ENCODE measurements at places on chromosomes 1 and 21.
A peak's percentile ranks its signal among the peaks of the same experiment; 100 is the strongest.

DNA sequence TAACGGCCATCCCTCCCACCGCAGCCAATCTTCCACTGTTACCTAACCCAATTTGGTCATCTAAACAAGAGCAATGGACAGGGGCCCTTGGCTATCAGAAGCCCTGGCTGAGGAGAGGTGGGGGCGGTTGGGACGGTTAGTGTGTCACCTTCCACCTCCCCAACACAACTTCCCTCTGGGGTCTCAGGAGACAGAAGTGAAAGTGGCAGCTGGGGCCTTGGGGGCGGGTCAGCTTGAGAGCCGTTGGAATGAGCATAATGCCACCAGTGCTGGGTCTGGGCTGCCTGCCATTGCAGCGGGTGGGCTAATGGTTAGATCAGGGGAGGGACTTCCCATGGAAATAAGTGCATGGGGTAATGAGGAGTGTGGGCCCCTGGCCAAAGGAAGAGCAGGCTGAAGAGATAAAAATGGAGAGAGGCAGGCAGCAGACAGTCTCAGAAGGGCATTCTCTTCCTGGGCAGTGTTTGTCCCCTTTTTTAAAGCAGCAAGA, 7.9 kb downstream of the MEF2D start:
- DNase-seq: no peak

GRCh38 chr21:14742119-14742518, 196.0 kb upstream of the SAMSN1 start:
- DNase-seq: no peak

DNA sequence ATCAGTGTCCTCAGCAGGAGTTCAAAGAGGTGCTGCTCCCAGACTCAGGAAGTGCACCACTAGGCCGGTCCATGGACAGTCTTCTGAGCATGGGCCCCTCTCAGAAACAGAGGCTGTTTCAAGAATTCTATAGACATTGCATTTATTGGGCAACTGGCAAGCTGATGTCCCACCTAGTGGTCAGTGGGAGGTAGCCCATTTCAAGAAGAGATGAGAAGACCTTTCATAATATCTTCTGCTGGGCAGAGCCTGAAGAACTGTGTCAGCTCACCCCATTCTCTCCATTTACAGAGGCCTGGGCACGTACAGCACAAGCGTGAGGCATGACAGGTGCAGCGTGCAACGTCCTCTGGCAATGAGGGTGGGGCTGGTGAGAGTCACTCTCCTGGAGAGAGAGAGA, 216.0 kb downstream of the DYRK1A start:
- no peak for DNase-seq

DNA sequence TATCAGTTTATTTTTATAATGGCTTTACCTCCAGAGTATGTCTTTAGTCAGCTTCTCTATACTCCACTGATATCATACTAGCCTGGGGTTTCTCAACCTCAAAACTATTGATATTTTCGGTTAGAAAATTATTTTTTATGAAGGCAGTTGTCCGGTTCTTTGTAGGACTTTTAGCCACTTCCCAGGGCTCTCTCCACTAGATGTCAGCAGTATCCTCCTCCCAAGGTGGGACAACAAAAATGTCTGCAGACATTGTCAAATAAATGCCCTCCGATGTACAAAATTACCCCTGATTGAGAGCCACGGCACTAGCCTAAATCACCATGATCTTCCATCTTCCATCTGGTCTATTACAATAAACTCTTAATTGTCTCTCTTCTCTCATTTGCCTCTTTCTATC, 4.1 kb upstream of the GRIK1 start:
- no peak for DNase-seq

DNA sequence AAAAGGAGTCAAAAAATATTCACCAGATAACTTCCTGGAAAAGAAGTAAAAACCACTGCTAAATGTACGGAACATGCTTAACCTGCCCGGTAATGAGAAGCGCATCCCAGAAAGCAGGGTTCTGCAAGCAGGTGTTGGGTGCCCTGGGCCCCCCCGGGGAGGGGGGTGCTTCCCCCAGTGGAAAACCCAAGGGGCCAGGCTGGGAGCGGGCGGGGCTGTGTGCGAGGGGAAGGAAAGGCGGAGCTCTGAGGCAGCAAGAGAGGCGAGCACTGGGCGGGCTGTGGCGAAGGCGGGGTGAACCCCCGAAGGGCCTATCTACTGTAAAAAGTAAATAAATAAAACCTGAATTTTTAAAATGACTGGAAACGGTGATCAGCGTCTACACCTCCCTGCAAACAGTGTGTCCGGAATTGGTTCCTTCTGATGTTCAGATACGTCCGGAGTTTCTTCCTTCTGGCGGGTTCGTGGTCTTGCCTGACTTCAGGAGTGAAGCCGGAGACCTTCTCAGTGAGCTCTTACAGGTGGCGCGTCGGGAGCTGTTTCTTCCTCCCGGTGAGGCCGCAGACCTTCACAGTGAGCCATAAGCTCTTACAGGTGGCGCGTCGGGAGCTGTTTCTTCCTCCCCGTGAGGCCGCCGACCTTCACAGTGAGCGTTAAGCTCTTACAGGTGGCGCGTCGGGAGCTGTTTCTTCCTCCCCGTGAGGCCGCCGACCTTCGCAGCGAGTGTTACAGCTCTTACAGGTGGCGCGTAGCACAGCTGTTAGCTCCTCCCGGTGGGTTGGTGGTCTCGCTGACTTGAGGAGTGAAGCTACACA, 13.4 kb downstream of the FTCD start:
- DNase-seq: no peak

- no peak for DNase-seq
These were observed 653.9 kb upstream of the CAMK1G start for GRCh38 chr1:208929575-208929974.

DNA sequence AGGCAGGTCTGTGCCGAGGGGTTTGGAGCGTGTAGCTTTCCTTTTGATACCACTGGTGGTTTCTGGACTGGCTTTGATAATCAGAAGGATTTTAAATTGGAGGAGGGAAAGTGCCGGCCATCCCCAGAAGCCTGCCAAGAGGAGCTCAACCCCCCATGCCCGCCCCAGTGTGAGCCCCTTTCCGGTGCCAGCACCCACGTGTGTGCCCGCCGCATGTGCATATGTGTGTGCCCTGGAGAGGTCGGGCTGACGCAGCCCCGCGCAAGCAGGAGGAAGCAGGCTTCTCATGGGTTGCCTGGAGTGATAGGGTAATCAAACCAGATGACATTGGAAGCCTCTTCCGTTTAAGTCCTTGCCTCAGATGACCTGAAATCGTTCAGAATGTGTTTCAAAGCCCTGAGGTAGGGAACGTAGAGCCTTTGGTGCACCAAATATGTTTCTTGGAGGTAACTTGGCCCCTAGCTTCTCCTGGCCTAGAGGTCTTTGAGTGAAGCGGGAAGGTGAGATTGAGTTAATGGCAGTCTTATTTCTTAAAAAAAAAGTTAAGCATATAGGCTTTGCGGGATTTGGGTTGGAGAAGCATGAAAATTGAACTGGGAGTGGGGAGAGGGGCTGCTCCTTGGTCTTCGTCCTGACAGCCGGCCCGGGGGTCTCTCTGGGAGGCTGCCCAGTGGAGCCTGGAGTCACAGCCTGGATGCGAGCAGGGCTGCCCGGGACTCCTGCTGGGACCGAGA, 34.1 kb upstream of the ARHGEF16 start:
- no peak for DNase-seq

- no peak for DNase-seq
These were observed 191.9 kb downstream of the URB2 start for GRCh38 chr1:229817936-229818335.

- DNase-seq: peak; percentile 22
These were observed 241.0 kb downstream of the KCNJ6 start for GRCh38 chr21:37675202-37675801.

GRCh38 chr1:42747125-42747524, 7.1 kb upstream of the CLDN19 start:
- no peak for DNase-seq

DNA sequence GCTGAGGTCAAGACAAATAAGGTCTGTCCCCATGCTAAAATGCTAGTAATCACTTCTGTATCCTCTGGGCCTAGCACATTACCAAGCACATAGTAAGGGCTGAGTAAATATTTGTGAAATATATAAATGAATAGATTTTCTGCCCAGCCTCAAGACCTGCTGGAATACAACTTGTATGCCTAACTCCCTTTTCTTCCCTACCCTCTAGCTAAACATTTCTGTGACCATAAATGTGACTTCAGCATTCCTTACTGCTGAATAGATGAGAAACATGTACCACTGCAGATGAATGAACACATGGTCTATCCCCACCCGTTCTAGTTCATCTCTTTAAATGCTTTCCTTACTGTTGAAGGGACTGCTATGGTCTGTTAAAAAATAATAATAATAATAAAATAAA, 209.0 kb upstream of the HOOK1 start:
- DNase-seq: no peak

DNA sequence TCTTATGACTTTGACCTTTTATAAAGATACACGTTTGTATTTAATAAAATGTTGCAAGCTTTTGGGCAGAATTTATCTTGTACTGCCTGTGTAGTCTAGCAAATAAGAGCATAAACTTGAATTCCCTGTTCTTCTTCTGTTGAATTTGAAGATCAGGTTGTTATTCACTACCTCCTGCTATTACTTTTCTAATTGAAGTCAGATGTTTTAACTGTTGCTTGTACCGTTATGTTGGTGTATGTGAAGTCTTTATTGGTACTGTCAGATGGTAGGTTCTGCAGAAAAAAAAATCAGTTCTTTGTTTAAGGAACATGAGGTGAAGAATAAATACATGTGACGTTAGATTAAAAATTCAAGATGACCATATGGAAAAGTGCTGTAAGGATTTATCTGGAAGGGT, 69.1 kb downstream of the DYRK1A start:
- no peak for DNase-seq

DNA sequence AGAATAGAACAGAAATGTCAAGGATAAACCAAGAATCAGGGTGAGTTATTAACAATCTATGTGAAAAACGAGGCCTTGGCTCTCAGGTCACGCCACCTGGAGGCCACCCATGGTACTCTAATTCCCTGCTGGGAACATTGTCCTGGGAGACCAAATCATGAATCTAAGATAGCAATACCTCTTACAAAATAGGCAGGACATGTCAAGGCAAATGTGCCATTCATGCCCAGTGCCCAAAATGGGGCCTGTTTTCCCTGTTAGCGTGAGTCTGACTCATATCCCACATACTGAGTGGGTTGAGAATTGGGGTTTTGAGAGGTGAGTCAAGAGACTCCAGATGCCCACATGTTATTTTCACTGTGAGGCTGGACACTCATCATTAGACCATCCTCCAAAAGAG, 380.8 kb downstream of the HHIPL2 start:
- DNase-seq: no peak

DNA sequence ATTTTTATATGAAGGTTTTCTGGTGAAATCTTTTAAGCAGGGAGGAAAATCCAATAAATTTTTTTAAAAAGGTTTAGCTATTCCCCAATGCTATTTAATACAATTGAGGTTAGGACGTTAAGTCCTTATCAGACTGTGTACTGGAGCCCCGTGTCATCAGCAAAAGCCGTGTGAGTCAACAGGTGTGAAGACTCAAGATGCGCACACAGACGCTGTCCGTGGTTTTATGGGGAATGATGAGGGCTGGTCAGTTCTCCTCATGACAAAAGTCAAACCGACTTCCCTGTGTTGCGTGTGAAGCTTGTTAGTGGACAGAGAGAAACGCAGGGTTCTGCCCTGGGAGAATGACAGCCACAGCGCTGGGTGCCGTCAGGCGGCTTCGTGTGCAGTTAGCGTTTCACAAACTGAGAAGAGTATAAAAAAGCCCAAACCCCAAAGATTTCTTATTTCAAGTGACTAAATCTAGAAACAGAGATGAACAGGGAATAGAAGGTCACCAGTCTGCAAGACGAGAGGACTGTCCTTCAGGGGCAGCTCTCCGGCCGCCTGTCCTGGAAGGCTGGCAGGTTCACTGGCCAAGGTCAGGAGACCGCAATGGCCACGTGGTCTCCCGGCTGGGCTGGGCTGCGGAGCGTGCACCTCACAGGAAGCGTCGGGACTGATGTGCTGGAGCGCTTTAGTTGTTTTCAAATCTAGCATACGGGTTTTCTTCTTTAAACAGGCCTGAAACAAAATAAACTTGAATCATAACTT, 22.4 kb downstream of the PTTG1IP start:
- DNase-seq: no peak

DNA sequence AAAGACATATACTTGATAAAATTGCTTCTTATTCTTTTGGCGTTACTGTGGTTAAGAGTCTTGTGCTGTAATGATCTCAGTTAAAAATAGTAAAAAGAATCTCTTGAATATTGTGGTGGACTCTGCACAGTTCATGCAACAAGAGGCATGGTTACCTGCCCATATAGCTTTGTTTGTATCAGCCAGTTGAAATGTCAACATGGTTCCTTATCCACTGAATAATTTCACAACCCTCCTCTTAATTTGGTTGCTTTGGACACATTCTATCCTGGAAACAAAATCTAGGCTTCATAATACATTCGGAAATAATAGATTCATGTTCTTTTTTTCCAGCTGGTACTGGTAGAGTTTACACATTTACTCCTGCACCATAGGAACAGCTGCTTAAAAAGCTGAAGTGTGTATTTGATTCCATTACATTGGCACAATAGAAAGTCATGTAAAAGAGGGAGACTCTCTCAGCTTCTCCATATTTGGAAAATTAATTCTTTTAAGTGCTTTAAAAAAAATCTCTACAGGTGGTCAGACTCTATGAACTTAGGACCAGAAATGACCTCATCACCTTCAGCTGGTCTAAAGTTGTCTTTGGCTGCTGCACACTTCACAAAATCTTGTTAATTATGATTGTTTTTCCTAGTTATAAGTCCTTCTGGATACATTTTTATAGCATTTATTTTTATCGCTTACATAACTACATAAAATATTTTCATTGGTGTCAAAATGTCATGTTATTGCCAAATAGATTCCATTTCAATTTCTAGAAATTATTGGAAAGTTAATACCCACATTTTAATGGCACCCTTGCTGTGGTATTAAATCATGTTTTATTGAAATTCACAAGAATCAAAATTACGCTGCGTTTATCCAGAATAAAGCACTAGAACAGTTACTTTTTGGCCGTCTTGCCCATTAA, 100.2 kb downstream of the LTN1 start:
- no peak for DNase-seq

DNA sequence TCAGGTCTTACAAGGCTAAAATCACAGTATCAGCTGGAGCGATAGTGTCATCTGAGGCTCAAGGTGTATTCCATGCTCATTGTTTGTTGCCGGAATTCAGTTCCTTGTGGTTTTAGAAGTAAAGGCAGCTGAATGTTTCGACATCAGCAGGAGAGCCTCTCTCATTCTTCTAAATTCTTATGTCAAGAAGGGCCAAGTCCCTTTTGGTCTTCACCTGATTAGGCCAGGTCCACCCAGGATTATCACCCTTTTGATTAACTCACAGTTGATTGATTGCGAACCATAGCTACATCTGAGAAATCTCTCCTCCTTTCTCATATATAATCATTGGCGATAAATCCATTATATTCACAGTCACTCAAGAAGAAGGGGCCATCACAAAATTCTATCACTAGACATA, 806.7 kb upstream of the PRMT6 start:
- no peak for DNase-seq

GRCh38 chr1:150536836-150537731, 12.1 kb upstream of the ADAMTSL4 start:
- DNase-seq: no peak

- no peak for DNase-seq
These were observed 377.9 kb downstream of the LTN1 start for GRCh38 chr21:28614791-28615190.

GRCh38 chr1:87869567-87869966, 540.9 kb downstream of the LMO4 start:
- DNase-seq: no peak

Measured in NCI-H2171 (cell line).